ENCODE measurements at places on chromosomes 6 and 20.

DNA sequence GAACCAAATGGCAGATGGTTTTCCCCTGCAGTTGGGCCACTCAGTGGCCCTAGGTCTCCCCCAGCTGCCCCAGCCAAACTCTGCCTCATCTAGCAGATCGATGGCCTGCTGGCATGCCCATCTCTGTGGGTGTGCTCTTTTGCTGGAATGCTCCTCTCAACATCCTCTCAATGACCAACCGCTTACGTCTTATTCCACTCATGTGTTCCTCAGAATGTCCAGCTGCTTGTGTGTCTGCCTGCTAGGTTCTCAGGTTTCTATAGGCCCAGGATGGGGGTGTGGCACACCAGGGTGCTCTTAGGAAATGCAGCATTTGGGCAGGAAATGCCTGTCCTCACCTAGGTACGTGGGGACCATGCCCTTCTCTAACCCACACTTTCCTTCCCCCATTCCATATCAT lies 509.9 kb upstream of the SYNCRIP start:
- no peak for DNase-seq

GRCh38 chr6:121630716-121631115 lies 195.3 kb downstream of the GJA1 start:
- no peak for DNase-seq

DNA sequence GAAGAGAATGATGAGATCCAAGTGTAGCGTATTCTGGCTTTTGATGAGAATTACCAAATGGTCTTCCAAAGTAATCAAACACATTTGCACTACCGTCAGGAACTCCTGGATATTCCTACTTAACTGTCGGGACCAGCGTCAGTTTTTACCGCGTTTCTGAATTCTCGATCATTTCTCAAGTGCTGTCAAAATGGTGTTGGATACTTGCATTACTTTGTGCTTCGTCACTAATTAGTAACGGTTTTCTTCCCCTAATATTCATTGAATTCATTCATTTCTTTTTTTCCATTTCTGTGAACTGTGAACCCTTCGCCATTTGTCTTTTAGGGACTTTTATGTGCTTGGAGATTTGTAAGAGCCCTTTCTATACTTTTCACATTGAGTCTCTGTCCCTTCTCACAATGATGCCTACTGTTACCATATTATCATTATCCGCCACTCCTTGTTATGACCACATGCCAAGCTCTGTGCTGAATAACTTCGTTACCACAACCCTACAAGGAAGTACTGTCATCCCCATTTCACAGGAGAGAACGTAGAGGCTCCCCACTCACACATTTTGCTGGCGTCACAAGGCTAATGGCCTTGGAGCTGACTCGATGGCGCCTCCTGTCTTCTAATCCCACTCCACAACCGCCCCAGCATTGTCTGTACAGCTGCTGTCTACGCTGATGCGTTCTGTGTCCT lies 74.2 kb upstream of the QKI start:
- DNase-seq: no peak

DNA sequence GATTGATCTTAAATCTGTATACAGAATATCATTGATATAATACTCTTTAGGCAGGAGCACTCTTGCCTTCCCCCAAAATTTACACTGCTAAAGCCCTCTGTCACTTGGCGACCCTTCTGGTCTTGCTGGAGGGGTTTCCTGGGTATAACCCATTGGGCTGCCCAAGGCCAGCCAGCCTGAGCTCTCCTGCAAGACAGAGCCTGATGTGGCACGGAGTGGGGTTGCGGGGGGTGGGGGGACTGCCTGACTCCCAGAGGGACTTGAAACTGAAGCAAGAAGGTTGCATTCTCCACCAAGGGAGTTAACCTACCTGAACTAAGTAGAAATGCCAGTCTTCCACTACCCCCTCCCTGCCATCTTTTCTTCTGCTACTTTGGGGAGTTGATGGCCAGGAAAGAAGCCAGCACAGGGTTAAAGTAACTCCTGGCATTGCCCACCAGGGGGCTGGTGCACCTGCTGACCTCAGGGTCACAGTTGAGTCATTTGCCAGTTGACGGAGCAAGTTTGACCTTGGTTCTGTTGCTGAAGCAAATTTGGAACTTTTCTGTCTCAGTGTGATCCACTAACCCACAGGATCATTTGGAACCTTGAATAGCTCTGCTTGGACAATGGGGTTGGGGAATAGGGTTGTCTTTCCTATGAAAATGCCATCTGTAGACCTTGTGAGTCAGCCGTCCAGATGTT lies 79.4 kb downstream of the ASXL1 start:
- no peak for DNase-seq

DNA sequence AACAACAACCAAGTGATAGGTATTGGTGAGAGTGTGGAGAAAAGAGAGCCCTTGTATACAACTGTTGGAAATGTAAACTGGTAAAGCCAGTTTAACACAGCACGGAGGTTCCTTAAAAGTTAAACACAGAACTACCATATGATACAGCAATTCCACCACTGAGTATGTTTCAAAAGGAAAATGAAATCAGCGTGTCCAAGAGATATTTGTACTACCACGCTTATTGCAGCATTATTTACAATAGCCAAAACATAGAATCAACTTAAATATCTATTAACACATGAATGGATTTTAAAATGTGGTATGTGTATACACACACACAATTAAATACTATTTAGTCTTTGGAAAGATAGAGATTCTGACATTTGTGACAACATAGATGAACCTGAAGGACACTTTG lies 1.1 kb downstream of the PTCHD4 start:
- no peak for DNase-seq

GRCh38 chr6:34990971-34991560 lies 102.0 kb downstream of the ANKS1A start:
- DNase-seq: no peak

- DNase-seq: no peak
Measured at GRCh38 chr6:168851460-168852375, 401.9 kb downstream of the THBS2 start.

DNA sequence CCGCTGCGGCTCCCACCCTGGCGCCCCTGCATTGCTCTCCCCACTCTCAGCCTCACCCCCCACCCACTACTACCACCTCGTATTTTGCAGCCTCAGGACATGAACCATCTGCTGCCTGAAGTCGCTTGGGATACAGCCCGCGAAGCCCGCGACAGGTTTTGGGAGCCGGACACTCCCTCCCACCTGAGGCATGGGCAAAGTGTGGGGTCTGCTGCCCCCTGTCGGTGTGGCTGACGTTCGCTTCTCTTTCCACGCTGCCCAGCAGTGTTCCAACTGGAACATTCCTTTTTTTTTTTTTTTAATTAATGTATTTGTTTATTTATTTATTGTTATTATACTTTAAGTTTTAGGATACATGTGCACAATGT lies 15.3 kb upstream of the LPA start:
- no peak for DNase-seq

GRCh38 chr6:89385156-89385667 lies 26.9 kb downstream of the RRAGD start:
- no peak for DNase-seq

DNA sequence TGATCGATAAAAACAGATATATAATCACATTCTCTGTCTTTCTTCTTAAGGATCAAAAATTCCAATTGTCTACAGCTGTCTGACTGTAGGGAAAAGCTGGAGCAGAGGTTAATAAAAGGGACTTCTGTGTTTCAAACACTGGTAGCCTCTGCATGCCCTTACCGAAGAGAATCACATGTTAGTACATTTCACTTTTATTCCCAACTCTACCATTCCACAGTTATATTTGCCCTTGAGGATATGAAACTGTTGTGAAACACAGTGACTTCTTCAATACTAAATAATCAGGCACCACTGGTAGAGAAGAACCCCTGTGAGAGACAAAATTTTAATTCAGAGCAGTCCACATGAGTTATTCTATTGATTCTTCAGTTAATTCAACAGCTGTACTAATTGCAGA lies 1187.3 kb upstream of the CITED2 start:
- no peak for DNase-seq

- no peak for DNase-seq
Measured at GRCh38 chr20:25050082-25050481, 7.9 kb downstream of the ACSS1 start.

- DNase-seq: no peak
Measured at GRCh38 chr6:119347466-119348095, 2.0 kb downstream of the MAN1A1 start.

GRCh38 chr6:123118811-123119210 lies 122.8 kb downstream of the CLVS2 start:
- DNase-seq: no peak

- no peak for DNase-seq
Measured at GRCh38 chr6:31272436-31272835, 544 bp upstream of the HLA-C start.

- no peak for DNase-seq
Measured at GRCh38 chr6:170463101-170463721, 89.9 kb downstream of the PSMB1 start.

DNA sequence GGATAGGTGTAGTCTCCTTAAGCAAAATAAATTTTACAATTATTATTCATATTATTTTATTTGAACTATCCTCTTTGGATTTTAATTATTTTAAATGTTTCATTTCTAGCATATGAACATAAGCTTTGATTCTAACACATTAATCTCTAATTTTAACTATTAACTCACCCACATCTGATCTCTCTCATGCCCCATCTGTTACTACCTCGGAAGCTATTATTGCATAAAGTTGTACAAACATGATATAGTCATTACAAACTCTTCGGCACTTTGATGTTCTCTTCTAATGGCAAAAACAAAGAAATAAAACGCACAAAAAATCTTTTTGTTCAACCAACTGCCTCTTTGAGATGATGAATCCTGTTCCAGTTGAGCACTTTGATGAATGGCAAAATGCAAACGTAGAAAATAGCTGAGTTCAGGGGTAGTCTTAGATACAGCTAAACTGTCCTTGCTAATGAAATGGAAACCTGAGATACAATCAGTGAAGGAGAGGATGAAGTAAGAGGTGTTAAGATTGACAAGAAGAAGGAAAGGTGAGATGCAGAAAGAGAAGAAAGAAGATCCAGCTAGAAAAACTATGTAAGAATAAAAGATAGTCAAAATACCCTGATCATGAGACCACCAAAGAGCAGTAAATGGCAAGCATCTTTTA lies 41.1 kb downstream of the EPM2A start:
- no peak for DNase-seq

DNA sequence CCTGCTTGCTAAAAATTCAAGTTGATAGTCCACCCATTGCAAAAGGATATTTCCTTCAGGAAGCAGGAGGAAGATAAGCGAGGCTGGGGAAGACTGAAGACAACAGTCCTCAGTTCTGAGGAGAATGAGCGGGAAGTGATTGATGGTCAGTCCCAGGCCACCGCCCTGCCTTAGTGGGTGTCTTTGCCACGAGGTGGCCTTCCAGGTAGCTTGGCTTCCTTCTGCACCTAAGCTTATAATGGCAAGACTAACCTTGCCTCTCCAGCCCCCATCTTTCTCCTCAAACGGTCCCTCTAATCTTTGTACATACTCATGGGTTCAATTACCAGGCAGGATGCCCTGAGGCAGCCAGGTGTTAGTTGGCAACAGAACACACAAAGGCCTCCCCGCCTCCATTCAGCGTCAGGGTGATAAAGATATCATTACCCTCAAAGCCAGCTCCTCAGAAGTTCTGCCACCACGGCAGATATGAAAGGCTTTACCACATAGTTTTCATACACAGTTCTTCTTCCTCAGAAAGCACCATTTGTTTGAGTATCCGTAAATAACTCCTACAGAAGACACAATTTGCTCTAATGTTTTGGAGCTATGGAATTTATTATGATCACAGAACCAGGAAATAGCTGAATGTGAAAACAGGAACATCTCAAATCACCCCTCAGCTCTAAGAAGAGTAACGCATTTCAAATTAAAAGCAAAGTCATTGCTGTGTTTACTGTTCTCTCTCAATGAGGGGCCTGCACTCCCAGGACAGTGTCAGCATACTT lies 249.4 kb downstream of the ATXN1 start:
- DNase-seq: no peak

GRCh38 chr6:157789861-157790260 lies 33.2 kb upstream of the SNX9 start:
- no peak for DNase-seq

GRCh38 chr6:63391203-63391970 lies 71.6 kb upstream of the LGSN start:
- no peak for DNase-seq

- DNase-seq: no peak
Measured at GRCh38 chr6:516213-516612, 124.7 kb downstream of the IRF4 start.

DNA sequence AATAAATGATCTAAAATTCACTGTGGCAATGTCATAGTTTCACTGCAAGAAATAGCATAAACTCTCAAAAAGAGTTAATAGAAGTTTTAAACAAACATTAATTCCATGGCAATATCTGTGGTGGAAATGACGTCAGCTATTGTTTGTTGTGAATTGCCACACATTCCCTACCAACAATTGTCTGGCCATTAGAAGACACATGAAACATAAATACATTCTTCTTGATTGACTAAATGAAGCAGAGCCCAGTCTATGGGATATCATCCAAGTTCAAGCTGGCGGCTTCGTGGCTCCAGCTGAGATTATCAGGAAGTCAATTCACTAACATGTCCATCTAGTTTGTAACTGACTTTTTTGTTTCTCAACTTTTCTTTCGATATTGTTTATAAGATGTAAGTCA lies 369.0 kb downstream of the ARHGAP18 start:
- no peak for DNase-seq

GRCh38 chr6:149212892-149213801 lies 104.4 kb upstream of the TAB2 start:
- DNase-seq: no peak

- DNase-seq: no peak
Measured at GRCh38 chr20:14055127-14055742, 59.9 kb downstream of the MACROD2 start.

DNA sequence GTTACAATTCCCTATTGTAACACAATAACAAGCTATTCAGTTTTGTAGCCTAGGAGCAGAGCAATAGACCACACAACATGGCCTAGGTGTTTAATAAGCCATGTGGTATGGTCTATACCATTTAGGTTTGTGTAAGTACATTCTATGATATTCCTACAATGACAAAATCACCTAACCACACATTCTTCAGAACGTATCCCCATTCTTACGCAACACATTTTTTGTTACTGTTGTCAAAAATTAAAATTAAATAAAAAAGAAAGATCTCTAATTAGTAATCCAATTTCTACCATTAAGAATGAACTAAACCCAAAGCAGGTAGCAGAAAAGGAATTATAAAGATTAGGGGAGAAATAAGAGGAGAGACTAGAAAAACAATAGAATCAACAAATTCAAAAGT lies 44.0 kb downstream of the RANBP9 start:
- DNase-seq: no peak

GRCh38 chr6:5851261-5851757 lies 155.4 kb downstream of the NRN1 start:
- DNase-seq: peak; percentile 61
